ENCODE measurements at places on chromosomes 11 and 22.

DNA sequence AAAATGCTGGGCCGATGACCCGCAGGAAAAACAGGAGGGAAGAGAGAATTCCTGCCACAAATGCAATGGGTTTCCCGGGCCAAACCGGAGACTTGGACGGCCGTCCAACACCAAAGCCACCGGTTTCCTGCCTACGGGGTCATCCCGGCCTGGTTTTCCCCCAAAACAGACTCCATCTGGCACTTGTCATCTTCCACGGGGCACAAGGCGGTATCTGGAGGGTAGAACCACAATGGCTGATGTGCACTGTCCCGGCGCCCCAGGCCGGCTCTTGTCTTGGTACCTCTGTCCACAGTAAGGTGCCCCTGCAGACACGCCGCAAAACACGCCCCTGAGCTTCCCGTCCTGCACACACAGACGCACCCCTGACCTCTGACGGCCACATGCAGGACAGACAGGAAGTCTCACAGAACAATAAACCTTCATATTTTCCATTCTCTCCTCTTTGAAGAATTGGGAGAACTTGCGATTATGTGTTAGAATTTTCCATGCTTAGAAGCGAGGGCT is 20.1 kb downstream of the CELSR1 start:
- no peak for DNase-seq

- DNase-seq: no peak
Observed at GRCh38 chr11:43546561-43547429, 133.7 kb upstream of the HSD17B12 start.

DNA sequence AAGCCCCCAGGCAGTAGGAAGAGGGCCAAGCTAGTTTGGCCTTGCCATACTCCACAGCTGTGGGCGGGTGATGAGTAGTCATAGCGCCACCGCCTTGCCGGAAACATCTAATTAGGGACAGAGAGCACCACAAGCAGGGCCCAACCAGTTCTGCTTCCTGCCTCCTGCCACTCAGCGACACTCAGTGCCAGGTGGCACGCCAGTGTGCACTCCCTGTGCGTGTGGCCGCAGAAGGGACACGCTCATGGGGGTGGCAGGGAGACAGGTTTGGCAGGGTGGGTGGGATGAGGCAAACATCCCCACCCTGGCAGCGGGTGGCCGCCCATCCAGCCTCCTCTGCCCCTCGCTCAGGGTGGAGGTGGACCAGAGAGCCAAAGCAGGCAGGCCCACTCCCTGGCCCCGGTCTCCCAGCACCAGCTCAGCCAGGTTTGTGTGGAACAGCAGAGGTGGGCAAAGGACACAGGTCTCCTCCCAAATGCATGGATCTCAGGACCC is 4.9 kb downstream of the OVOL1 start:
- peak; percentile 26 for DNase-seq

- no peak for DNase-seq
Observed at GRCh38 chr11:63920126-63920938, 3.4 kb upstream of the RCOR2 start.
